ENCODE measurements at places on chromosomes 5 and 9. TPM values are rescaled to one million over a fixed set of nuclear protein-coding genes. Genes with fewer than 3 reads are reported as not detected.
A peak's percentile ranks its signal among the peaks of the same experiment; 100 is the strongest.

The ROPN1L gene
- not detected for total RNA-seq

DNA sequence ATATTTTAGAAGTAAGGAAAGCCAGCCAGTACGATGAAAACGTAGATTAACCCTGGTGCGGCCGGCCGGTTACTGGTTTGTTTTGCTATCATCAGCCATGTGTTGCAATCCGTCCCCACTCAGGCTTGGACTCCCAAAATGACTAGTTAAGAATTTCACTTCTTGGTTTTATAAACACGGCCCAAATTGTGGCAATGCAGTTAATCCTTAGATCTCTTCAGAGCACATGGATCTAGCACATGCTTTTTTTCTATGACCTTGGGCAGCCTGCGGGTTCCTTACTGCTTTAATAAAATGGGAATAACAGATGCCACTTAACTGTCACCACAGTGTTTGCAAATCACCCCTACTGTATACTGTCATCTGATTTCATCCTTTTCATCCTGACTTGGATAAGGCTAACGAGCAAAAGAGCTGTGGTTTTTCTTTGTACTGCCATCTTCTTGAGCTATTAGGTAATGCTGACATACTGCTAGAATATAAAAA, 1.5 kb downstream of the NDFIP1 start:
- peak; percentile 40 for DNase-seq

The GRM6 gene
- not detected for total RNA-seq

- DNase-seq, result no peak
These were observed 97.2 kb upstream of the NREP start for GRCh38 chr5:111854186-111854585.

DNA sequence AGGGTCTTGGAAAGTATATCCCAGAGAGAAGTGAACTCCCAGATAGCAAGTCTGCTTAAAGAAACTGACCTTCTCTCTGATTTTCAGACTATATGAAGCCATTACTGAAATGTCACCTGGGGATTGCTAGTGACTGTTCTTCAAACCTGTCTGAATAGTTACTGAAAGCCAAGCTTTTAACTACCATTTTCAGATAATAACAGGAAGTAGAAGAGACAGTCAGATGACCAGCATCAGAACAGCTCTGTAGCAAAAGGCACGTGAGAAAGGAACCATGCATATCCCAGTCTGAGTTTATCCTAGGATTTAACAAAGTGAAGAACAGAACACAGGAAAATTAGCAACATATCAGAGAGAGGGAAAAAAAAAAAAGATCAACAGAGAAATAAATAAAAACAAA, 74.9 kb upstream of the SELENOP start:
- DNase-seq, result no peak

The TRIM52 gene
- total RNA-seq, result 34.5 TPM

DNA sequence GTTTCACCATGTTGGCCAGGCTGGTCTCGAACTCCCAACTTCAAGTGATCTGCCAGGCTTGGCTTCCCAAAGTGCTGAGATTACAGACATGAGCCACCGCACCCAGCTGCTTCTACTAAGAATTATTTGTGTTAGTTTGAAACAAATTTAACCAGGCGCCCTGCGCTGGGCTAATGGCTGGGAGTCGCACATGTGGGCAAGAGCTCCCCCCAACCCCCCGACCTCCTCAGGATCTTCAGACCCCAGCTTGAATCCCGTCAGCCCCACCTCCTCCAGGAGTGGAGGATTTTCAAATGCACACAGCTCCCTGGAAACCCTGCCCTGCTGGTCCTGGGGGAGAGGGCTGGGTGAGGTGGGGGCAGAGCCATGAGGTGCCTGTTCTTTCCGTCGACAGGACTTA, 21.2 kb upstream of the SLC12A7 start:
- no peak for DNase-seq

DNA sequence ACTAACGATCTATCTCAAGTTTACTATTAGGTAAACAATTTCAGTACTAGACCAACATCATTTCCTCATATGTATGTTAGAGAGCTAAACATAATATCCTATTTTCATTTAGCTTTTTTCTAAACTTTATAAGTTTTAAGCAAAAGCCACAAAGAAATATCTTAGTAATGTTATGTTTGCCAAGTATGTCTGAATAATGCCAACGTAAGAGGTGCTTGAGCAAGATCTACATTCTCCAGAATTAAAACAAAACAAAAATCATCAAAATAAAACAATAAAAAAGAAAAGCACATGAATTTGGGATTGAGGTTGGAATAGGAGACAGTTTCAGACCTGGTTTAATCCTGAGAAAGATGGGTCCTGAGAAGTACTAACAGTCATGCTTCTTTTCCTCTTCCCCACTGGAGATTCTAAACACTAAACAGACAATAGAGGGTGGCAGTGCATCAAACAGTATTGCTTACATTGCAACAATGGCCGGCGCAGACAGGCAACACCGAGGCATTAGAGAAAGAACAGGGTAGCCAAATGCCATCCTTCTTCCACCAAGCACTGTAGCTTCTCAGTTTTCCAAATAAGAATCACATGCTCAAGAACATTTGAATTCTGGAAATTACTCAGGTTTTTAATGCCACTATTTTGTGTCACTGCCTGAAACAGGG, 33.6 kb downstream of the CSNK1A1 start:
- no peak for DNase-seq

DNA sequence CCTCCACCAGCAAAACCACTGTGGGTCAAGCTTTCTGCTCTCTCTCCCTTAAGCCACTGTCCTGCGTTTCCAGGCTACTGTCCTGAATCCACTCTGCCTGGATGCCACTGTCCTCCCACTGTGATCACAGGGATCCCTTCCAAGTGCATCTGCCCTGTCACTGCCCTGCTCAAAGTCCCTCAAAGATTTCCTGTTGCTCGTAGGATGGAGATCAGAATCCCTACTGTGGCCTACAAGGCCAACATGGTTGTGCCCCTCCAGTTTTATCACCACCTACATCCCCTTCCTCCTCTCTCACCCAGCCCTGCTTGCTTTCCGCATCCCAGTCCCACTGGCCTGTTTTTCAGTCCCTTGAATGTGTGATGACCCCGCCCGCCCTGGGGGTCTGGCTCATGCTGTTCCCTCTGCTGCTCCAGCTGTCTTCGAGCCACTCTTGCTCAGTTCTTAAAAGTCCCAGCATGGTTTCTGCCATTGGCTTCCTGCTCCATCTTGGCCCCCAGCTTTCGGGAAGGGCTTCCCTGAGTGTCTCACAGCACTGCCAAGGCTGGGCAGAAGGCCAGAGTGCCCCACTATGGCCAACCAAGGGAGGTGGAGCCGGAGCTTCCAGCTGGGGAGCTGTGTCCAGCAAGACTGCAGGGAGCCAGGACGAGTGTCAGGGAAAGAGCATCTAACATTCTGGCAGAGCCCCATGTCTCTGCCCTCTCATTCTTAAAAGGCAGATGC, 12.9 kb upstream of the FRRS1L start:
- DNase-seq, result no peak

- no peak for DNase-seq
These were observed 908.2 kb upstream of the CDH10 start for GRCh38 chr5:25552871-25553481.

GRCh38 chr5:159955056-159955624, 38.9 kb downstream of the ADRA1B start:
- no peak for DNase-seq

DNA sequence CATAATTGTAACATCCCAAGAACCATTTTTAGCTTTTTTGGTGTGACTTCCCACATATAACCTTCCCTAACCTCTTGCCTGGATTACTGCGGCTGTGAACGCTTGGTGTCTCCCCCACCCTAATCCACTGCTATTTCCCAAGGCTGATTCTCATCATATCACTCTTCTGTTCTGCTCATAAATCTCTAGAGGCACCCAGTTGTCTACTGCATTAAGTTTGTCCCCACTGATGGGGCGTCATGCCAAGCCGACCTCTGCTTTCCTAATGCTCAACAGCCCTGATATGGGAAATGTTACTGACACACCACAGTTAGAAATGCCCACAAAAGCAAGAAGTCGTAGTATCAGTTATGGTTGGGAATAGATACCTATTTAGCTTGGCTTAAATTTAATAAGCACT, 24.4 kb downstream of the NPR3 start:
- no peak for DNase-seq

The ZNF300 gene
- not detected for total RNA-seq

The NTNG2 gene
- 3.2 TPM for total RNA-seq

DNA sequence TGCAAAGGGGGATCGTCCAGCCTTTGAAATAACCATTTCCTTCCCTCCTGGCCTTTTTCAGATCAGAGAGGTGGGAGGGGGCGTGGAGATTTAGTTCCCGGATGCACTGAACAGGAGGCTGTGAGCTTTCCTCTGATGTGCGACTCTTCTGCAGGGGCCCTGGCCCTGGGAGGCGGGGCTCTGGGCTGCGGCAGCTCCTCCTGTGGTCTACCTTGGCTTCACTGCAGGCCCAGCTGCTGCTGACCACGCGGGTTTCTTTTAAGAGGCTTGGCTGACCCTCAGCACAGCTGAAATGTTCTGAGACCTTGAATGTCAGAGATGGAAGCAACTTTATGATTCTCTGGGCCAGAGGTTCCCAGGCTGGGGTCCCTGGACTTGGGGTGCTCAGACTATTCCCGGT, 27.0 kb upstream of the COL15A1 start:
- no peak for DNase-seq

The MEGF10 gene
- not detected for total RNA-seq

DNA sequence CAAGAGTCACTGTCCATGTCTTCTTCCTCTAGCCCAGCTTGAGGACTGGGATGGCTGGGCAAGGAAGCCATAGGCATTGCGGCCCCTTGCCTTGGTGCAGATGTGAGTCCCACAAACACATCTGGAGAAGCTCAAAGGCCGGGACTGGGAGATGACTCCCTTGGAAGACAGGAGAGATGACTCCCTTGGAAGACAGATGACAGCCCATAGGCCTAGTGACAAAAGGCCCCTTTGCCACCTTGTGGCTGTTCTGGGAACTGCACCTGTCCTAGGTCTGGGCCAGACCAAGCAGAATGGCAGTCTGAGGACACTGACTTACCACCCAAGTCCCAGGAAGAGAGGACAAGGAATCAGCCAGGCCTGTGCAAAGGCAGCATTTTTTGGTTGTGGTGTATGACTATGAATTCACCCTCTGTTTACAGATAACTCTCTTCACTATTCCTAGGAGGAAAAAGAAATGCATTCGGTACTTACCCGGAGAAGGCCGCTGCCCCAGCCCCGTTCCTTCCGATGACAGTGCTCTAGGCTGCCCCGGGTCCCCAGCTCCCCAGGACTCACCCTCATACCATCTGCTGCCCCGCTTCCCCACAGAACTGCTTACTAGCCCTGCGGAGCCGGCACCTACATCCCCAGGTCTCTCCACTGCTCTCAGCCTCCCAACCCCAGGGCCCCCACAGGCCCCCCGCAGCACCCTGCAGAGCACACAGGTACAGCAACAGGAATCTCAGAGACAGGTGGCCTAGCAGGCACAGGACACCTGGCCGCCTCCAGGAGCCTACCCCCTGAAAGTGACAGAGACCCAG, 30.8 kb downstream of the SKP1 start:
- DNase-seq, result peak; percentile 75

DNA sequence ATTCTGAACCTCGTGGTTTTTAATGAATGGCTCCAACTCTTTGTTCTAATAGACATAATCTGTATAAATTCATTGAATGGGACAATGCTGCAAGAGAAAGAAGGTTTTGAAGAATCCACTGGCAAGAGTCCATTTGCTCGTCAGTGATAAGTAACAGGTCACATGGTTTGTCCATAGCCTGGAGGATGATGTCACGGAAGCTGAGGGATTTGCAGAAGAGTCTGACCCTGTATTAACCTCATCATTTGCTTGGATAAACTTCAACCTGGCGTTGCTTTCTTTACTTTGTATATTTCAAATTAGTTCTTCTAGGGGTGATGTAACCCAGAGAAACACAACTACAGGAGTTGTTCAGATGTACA, 197.4 kb downstream of the GAS1 start:
- DNase-seq, result no peak

- DNase-seq, result no peak
These were observed 308.6 kb downstream of the FBXL7 start for GRCh38 chr5:15808577-15808976.

The FREM1 gene
- total RNA-seq, result not detected

DNA sequence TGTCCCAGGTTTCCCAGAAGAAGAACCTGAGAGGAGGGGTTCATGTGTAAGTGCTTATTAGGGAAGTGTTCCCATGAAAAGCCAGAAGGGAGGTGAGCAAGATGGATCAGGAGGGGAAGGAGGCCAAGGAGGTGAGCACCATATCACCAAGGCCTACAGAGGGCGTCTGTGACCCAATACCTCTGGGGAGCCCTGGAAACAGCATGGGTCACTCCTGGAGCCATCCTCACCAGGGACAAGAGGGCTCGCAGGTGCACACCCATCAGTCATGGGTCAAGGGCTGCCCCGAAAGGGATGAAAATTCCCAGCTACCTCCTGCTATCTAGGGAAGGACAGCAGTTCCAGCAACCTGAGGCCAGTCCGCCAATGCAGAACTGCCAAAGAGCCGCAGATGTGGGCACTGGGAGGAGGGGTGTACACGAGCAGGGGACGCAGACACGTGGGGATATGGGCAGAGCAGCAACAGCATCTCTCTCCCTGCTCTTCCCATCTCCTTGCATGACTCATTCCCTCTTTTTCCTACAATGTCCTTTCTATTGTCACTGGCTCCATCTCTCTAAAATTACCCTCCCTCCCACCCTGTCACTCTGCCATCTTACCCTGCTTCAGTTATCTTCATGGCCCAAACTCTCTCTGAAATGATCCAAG, 167.6 kb upstream of the FSTL4 start:
- no peak for DNase-seq

DNA sequence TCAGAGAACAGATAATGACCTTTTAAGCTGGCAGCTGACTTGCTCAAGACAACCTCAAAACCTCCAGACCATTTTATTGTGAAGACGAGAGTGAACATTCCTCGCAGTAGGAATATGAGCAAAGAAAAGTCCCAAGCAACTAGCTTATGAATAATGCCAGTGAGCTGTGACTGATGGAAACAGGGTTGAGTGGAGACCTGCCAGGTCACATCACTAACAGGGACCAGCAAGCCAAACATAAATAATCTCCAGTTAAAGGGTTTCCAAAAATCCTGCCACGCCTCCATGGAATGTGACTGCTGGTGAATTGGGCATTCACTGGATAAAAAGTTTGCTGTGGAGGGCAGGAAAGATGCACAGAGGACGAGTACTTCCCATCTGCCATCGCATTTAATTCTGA, 185.4 kb downstream of the CRB2 start:
- no peak for DNase-seq

The MAMDC2 gene
- not detected for total RNA-seq

The FOXI1 gene
- total RNA-seq, result not detected

GRCh38 chr5:118310401-118310800, 677.9 kb downstream of the DTWD2 start:
- DNase-seq, result no peak

The FAXDC2 gene
- 0.28 TPM for total RNA-seq

DNA sequence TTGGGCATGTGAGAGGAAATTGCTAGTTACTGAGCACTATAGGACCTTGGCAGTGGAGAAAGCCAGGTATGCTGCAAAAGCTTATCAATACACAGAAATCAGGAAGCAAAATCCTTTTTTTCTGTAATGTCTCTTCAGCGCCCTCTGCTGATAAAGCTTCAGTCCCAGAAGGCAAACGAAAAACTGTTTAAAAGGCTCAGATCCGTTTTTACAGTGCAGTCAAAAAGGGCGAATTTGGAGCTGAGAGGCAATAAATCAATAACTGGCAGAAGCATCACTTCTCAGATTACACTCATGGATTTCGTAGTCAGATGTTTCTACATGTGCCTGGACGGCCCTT, 1.1 kb upstream of the MAN2A1 start:
- peak; percentile 75 for DNase-seq

Measured in OCI-LY7 (cell line).